ENCODE measurements at places on chromosomes 4 and X.

DNA sequence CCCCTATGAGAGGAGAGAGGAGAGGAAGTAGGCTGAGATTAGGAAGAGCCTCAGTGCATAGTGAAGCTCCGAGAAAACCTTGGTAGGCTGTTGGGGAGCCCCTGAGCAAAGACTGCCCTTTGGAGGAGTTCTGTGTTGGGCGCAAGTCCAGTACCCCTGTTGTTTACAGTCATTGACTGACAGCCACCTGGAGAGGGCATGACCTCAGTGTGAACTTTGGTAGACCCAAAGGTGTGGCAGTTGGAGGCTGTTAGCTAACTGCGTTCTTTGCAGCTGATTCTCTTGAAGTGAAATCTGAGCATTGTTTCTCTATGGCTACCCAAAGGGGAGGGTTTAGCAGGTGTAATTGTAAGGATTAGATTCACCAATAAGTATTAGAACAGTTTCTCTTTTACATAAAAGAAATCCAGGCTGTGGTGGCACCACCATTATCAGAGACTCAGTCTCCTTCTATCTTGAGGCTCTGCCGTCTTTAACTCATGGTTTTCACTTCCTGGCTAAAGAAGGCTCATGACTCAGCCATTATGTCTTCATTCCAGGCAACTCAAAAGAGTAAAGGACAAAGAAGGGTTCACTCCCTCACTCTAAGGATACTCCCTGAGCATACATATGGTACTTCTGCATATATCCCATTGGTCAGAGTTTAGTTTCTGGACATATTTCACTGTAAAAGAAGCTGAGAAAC, 33.4 kb downstream of the ANXA3 start:
- DNase-seq: no peak

DNA sequence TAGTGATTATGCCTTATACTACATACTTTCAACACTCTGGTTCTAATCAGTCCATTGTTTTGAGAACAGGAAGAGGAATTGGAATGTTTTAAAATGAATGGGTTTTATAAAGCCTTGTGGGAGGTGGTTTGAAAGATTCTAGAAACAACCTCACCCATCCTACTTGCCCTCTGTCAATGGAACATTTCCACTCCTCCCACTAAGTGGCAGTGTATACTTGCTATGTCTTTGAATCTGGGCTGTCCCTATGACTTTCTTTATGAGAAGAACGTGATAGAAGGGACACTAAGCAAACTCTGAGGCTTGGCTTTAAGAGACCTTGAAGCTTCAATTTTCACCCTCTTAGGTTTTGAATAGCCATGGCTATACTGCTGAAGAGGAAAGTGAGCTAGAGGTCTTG, 611.2 kb downstream of the PPP4R3C start:
- no peak for DNase-seq

- no peak for DNase-seq
Measured at GRCh38 chr4:3293401-3294391, 875 bp downstream of the RGS12 start.

DNA sequence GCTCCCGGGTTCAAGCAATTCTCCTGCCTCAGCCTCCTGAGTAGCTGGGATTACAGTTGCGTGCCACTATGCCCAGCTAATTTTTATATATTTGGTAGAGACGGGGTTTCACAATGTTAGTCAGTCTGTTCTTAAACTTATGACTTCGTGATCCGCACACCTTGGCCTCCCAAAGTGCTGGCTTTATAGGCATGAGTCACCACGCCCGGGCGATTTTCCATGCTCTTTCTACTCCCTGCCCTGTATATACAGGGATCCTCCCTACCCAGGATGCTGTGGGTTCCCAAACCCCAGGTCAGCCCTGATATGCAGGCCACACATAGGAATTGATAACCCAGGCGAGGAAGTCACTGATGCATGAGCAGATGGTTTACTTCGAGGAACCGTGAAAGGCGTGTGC, 31.4 kb downstream of the SSX5 start:
- no peak for DNase-seq

DNA sequence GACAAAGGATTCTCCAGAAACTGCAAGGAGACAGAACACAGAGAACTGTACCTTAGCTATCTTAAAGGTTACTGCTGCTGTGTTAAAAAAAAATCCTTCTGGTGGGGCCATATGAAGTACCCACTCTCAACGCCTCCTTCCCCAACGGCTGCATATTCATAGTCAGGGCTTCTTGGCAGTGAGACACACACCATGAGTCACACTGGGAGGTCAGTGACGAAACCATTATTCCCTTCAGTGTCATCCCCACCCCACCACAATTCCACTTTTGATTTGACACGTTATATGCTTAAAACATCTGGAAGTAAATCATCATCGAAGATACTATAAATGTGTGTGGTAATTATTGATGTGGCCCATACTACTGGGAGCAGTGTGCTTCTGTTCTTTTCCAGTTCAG, 271.5 kb downstream of the LDB2 start:
- DNase-seq: no peak
